ENCODE measurements at places on chromosomes 1 and 21.

- DNase-seq, result no peak
- no peaks in the 10 kb centered on the region for H3K36me3 ChIP-seq
- H3K4me3 ChIP-seq, result no peak overlapping the region
- no peaks in the 10 kb centered on the region for H3K4me1 ChIP-seq
- no peak overlapping the region for H3K27ac ChIP-seq
Observed at GRCh38 chr1:53377438-53377841, 49.6 kb upstream of the LRP8 start.

DNA sequence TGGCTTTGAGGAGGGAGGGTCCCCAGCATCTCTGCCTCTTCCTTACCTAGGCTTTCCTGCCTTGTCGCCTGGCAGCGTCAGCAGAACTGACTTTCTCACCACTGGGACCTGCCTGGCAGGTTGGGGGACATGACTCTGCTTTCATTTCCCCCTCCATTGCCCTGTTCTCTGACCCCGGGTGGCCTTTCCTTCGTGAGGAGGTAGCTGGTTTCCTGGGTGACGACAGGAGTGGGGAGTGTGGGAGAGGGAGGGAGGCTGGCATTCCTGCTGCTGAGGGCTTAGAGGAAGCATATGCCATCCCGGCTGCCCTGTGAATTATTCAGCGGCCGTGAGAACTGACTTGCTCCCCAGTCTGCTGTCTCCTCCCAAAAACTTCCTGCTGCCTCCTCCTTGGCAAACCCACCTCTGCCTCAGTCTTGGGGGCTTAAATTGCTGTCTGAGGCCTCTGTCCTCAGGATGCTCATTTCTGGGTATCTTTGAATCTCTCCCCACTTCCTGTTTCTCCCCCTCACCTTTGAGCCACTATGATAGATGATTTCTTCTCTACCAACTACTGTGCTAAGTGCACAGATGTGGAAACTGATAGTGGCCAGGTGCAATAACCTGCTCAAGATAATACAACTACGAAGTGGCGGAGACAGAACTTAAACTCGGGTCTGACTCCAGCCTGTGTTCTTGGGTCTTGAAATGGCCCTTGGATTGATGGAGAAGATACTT is 182.0 kb upstream of the CSF3R start:
- H3K27me3 ChIP-seq, result peaks cover 36% of the 10 kb centered on the region
- peak overlapping the region; percentile 57 for H3K27ac ChIP-seq
- no peaks in the 10 kb centered on the region for H3K36me3 ChIP-seq
- peaks cover 17% of the 10 kb centered on the region for H3K4me1 ChIP-seq
- no peak overlapping the region for H3K4me3 ChIP-seq

- H3K4me3 ChIP-seq, result no peak overlapping the region
- H3K27ac ChIP-seq, result no peak overlapping the region
- DNase-seq, result no peak
Observed at GRCh38 chr1:212899845-212900244, 41.8 kb downstream of the FLVCR1 start.

- H3K27ac ChIP-seq, result no peak overlapping the region
- no peaks in the 10 kb centered on the region for H3K4me1 ChIP-seq
- no peaks in the 10 kb centered on the region for H3K27me3 ChIP-seq
- DNase-seq, result peak; percentile 30
- no peaks in the 10 kb centered on the region for H3K36me3 ChIP-seq
- no peak overlapping the region for H3K4me3 ChIP-seq
Observed at GRCh38 chr21:32687643-32688345, 40.0 kb downstream of the SYNJ1 start.

GRCh38 chr1:217343907-217344306 is 287.0 kb downstream of the GPATCH2 start:
- DNase-seq, result no peak
- no peaks in the 10 kb centered on the region for H3K27me3 ChIP-seq
- no peak overlapping the region for H3K27ac ChIP-seq
- H3K36me3 ChIP-seq, result no peaks in the 10 kb centered on the region

- H3K4me3 ChIP-seq, result no peak overlapping the region
- H3K27ac ChIP-seq, result no peak overlapping the region
- H3K27me3 ChIP-seq, result peaks cover 45% of the 10 kb centered on the region
- H3K4me1 ChIP-seq, result no peaks in the 10 kb centered on the region
- H3K36me3 ChIP-seq, result no peaks in the 10 kb centered on the region
- no peak for DNase-seq
Observed at GRCh38 chr1:31701091-31701736, 2.6 kb downstream of the COL16A1 start.

GRCh38 chr1:228315945-228316588 is 90.6 kb downstream of the TRIM11 start:
- H3K4me1 ChIP-seq, result no peaks in the 10 kb centered on the region
- H3K27me3 ChIP-seq, result no peaks in the 10 kb centered on the region
- no peak for DNase-seq
- no peak overlapping the region for H3K27ac ChIP-seq
- H3K36me3 ChIP-seq, result no peaks in the 10 kb centered on the region

- no peaks in the 10 kb centered on the region for H3K36me3 ChIP-seq
- H3K4me3 ChIP-seq, result no peak overlapping the region
- DNase-seq, result no peak
- no peaks in the 10 kb centered on the region for H3K4me1 ChIP-seq
- H3K27me3 ChIP-seq, result no peaks in the 10 kb centered on the region
Observed at GRCh38 chr1:93620841-93621210, 60.8 kb downstream of the BCAR3 start.

DNA sequence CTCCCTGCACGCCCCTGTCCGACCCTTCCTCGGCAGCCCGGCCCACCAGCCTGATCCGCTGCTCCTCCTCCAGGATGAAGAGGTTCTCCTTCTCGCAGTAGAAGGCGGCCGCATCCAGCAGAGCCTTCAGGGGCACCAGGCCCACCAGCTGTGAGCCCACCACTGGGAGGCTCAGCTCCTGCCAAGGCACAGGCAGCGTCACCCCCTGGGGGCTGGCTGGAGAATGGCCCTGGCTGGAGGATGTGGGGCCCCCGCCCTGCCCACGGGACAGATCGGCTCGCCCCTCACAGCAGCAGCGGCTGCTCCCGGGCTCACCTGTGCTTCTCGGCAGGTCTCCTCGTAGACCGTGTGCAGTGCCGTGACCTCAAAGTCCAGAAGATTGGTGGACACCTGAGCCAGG is 5.3 kb downstream of the FTCD start:
- no peaks in the 10 kb centered on the region for H3K36me3 ChIP-seq
- no peak overlapping the region for H3K27ac ChIP-seq
- DNase-seq, result no peak
- H3K27me3 ChIP-seq, result peaks cover 56% of the 10 kb centered on the region
- no peaks in the 10 kb centered on the region for H3K4me1 ChIP-seq

DNA sequence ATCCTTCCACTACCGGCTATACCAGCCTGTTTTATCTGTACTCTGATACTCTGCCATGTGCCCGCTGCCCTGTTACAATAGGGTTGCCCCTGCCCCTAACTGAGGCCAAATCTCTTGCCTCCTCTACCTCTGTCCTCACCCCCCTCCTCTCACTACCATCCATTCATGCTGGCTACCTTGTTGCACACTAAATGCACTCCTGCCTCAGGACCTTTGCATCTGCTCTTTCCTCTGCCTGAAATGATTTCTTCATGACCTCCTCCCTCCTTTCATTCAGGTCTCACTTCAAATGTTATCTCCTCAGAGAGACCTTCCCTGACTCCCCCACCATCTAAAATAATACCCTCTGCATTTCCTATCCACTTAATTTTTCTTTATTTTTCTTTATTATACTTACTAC is 7.7 kb upstream of the SYDE2 start:
- no peak overlapping the region for H3K27ac ChIP-seq
- H3K4me1 ChIP-seq, result no peaks in the 10 kb centered on the region
- no peak overlapping the region for H3K4me3 ChIP-seq
- no peak for DNase-seq
- no peaks in the 10 kb centered on the region for H3K27me3 ChIP-seq
- H3K36me3 ChIP-seq, result no peaks in the 10 kb centered on the region

DNA sequence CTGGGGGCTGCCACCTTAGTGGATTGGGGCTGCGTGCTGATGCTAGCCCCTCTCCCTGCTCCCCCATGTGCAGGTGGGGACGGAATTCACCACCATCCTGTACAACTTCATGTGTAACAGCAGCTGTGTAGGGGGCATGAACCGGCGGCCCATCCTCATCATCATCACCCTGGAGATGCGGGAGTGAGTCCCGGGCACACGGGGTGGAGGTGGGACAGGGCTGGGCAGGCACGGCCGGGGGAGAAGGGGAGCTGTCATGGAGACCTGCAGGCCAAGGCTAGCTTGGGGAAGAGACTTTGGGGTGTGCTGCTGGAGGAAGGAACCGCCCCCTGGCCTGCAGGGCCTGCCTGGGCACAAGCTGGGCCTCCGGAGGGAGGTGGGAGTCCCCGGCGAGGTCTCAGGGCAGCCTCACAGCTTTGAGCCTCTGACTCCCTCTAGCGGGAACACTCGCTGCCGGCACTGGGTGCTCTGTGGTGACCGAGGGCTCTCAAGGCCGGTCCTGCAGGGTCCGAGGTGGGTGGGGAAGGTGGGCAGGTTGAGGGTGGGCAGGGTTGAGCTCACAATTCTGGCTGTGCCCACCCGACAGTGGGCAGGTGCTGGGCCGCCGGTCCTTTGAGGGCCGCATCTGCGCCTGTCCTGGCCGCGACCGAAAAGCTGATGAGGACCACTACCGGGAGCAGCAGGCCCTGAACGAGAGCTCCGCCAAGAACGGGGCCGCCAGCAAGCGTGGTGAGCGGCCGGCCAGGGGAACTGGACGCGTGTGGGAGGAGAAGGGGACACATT is 25.0 kb upstream of the CCDC27 start:
- H3K27ac ChIP-seq, result no peak overlapping the region
- H3K4me1 ChIP-seq, result no peaks in the 10 kb centered on the region
- H3K36me3 ChIP-seq, result no peaks in the 10 kb centered on the region

DNA sequence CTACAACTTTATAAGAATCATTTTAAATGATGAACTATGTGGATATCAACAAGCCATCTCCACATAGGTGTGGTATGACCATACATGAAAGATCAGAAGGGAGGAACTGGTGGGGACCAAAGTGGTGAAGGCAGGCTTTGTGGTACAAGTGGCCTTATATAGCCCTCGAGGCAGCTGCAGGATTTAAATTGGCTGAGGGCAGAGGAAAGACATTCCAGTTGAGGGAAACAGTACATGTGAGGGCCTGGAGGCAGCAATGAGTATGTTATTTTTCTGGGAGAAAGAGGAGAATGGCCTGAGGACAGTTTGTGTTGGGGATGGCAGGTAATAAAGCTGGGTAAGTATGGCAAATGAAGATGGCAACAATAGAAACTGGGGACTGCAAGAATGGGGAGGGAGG is 17.1 kb downstream of the OSCP1 start:
- peaks cover 8% of the 10 kb centered on the region for H3K4me1 ChIP-seq
- no peak overlapping the region for H3K27ac ChIP-seq
- H3K4me3 ChIP-seq, result no peak overlapping the region
- H3K27me3 ChIP-seq, result no peaks in the 10 kb centered on the region
- H3K36me3 ChIP-seq, result no peaks in the 10 kb centered on the region

GRCh38 chr1:113252166-113252565 is 138.1 kb upstream of the MAGI3 start:
- DNase-seq, result no peak
- H3K36me3 ChIP-seq, result no peaks in the 10 kb centered on the region
- H3K27ac ChIP-seq, result no peak overlapping the region

- no peak overlapping the region for H3K4me3 ChIP-seq
- H3K27me3 ChIP-seq, result no peaks in the 10 kb centered on the region
- H3K36me3 ChIP-seq, result no peaks in the 10 kb centered on the region
- no peak overlapping the region for H3K27ac ChIP-seq
Observed at GRCh38 chr1:174074757-174075156, 52.6 kb upstream of the RC3H1 start.

- no peaks in the 10 kb centered on the region for H3K27me3 ChIP-seq
- peaks cover 48% of the 10 kb centered on the region for H3K4me1 ChIP-seq
- DNase-seq, result no peak
- peaks cover 24% of the 10 kb centered on the region for H3K36me3 ChIP-seq
- no peak overlapping the region for H3K27ac ChIP-seq
- H3K4me3 ChIP-seq, result no peak overlapping the region
Observed at GRCh38 chr1:154176337-154176736, 15.6 kb downstream of the TPM3 start.

GRCh38 chr1:45297666-45298356 is 28.9 kb upstream of the HPDL start:
- H3K4me1 ChIP-seq, result no peaks in the 10 kb centered on the region
- H3K27ac ChIP-seq, result no peak overlapping the region
- H3K36me3 ChIP-seq, result no peaks in the 10 kb centered on the region
- DNase-seq, result no peak
- no peaks in the 10 kb centered on the region for H3K27me3 ChIP-seq

DNA sequence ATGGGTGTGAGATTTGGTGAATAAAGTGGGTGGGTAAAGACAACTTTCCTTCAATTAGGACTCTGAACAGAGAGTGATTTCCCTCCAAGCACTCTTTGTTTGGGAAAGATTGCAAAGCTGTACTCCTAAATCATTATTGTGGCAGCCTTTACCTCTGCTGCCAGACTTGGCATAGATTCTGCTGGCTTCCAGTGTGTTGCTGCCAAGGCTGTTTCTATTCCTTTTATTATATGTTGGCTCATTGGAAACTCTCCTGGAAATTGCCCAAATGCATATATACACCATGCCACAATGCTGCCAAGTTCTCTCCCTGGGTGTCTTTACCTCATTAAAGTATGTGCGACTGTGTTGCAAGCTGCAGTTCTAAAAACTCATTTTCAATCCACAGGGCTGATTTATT is 668.0 kb downstream of the MRPL39 start:
- H3K4me1 ChIP-seq, result no peaks in the 10 kb centered on the region
- H3K4me3 ChIP-seq, result no peak overlapping the region
- no peaks in the 10 kb centered on the region for H3K36me3 ChIP-seq
- no peak overlapping the region for H3K27ac ChIP-seq
- no peak for DNase-seq
- no peaks in the 10 kb centered on the region for H3K27me3 ChIP-seq

- peak overlapping the region; percentile 73 for H3K27ac ChIP-seq
Observed at GRCh38 chr1:1374589-1374928, 448 bp downstream of the AURKAIP1 start.

DNA sequence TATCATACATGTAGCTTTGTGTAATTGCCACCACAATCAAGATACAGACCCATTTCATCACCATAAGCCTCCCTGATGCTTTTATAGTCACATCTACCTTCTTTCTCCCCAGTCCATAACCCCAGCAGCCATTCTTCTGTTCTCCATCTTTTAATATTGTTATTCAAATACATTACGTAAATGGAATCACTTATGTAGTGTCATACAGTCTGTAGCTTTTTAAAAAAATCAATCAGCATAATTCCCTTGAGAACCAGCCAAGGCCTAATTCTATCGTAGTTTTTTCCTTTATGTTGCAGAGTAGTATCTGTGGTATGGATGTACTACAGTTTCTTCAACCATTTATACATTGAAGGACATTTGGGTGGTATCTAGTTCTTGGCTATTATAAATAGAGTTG is 31.6 kb upstream of the WDR26 start:
- no peak overlapping the region for H3K27ac ChIP-seq
- no peaks in the 10 kb centered on the region for H3K27me3 ChIP-seq
- no peaks in the 10 kb centered on the region for H3K4me1 ChIP-seq
- DNase-seq, result no peak
- no peak overlapping the region for H3K4me3 ChIP-seq
- H3K36me3 ChIP-seq, result no peaks in the 10 kb centered on the region

GRCh38 chr1:15042866-15043265 is 110.7 kb upstream of the TMEM51 start:
- H3K4me3 ChIP-seq, result no peak overlapping the region
- no peaks in the 10 kb centered on the region for H3K27me3 ChIP-seq
- no peak for DNase-seq
- H3K4me1 ChIP-seq, result no peaks in the 10 kb centered on the region

- no peaks in the 10 kb centered on the region for H3K27me3 ChIP-seq
- H3K27ac ChIP-seq, result peak overlapping the region; percentile 97
- H3K4me3 ChIP-seq, result peak overlapping the region; percentile 41
- peaks cover 62% of the 10 kb centered on the region for H3K4me1 ChIP-seq
- no peaks in the 10 kb centered on the region for H3K36me3 ChIP-seq
Observed at GRCh38 chr1:205285381-205286101, 36.0 kb downstream of the NUAK2 start.

All from MM.1S (cell line).